ENCODE measurements at places on chromosomes 6 and 20.
A peak's percentile ranks its signal among the peaks of the same experiment; 100 is the strongest.

GRCh38 chr6:135286962-135287538 is 105.9 kb downstream of the MYB start:
- H3K36me3 ChIP-seq = no peaks in the 10 kb centered on the region
- no peak for DNase-seq
- H3K27me3 ChIP-seq = no peaks in the 10 kb centered on the region
- no peak overlapping the region for H3K4me3 ChIP-seq
- no peaks in the 10 kb centered on the region for H3K4me1 ChIP-seq

DNA sequence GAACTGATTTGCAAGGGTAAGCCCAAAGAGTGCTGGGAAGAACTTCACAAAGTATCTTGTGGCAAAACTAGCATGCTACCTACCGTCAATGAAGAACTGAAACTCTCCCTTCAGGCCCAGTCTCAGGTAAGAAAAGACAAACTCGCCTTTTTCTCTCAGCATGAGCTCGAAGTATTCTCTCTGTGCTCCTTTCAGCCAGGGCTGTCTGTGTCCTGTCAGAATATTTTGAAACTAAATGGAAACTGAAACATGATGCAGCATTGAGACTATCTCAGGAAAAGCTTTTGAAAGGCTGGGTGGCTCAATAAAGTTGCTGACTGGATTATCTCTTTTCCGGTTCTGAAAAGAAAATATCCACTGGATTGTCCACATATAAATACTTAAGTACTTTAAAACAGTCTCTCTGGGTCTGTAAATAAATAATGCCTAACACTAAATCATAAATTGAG is 696 bp downstream of the CALHM5 start:
- H3K4me3 ChIP-seq = peak overlapping the region; percentile 10
- H3K36me3 ChIP-seq = no peaks in the 10 kb centered on the region
- H3K27me3 ChIP-seq = no peaks in the 10 kb centered on the region
- peak overlapping the region; percentile 84 for H3K27ac ChIP-seq

DNA sequence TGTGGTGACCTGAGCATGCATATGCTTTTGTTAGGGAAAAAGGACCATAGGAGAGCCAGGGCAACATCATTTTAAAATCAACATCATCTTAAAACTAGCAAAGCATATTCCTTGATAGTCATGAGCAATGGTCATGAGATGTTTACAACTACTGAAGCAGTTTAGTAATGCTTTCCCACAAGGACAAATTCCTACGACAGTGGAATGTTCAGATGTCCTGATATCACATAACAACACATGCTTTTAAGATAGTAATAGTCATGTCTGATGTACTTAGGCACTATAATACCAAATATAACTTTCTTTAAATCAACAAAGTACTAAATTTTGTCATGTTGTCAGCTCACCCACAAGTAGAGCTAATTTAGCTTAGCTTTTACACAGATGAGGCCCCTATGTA is 370.3 kb downstream of the HTR1B start:
- no peaks in the 10 kb centered on the region for H3K27me3 ChIP-seq
- H3K36me3 ChIP-seq = no peaks in the 10 kb centered on the region
- H3K4me1 ChIP-seq = no peaks in the 10 kb centered on the region

DNA sequence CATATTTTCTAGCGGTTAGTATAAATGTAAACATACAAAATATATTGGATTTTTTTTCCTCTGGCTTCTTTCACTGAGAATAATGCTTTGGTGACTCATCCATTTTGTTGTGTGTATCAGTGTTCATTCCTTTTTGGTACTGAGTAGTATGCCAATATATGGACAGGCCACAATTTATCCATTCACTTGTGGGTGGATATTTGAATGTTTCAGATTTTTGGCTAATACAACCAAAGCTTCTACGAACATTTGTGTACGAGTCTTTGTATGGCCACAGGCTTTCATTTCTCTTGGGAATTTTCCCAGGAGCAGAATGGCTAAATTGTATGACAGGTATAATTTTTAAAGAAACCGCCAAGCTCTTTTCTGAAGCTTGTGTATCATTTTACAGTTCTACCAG is 677.5 kb downstream of the HDGFL1 start:
- H3K4me3 ChIP-seq = no peak overlapping the region
- H3K27ac ChIP-seq = no peak overlapping the region
- H3K4me1 ChIP-seq = no peaks in the 10 kb centered on the region
- H3K36me3 ChIP-seq = no peaks in the 10 kb centered on the region
- no peak for DNase-seq
- H3K27me3 ChIP-seq = no peaks in the 10 kb centered on the region

GRCh38 chr20:23832775-23833513 is 6.4 kb upstream of the CST2 start:
- no peak for DNase-seq
- H3K4me3 ChIP-seq = no peak overlapping the region
- H3K4me1 ChIP-seq = no peaks in the 10 kb centered on the region
- H3K27me3 ChIP-seq = no peaks in the 10 kb centered on the region
- no peak overlapping the region for H3K27ac ChIP-seq

DNA sequence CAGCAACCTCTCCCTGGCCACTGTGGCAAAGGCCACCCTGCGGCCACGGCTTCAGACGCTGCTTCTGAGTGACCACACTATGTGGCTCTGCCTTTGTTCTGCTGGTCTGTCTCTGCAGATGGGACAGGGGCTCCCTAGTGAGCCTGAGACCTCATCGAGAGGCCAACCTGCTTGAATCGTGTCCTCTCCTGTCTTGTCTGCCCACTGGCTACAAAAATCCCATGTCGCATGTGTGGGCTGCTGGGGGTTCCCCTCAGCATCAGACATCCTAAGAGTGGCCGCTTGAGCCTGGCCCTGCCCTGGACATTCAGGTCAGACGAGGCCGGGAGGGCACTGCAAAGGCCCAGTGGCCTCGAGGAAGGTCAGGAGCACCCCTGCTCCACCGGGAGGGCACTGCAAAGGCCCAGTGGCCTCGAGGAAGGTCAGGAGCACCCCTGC is 222.9 kb downstream of the DLL1 start:
- no peak overlapping the region for H3K27ac ChIP-seq
- no peaks in the 10 kb centered on the region for H3K27me3 ChIP-seq
- H3K4me1 ChIP-seq = no peaks in the 10 kb centered on the region
- H3K4me3 ChIP-seq = no peak overlapping the region
- no peaks in the 10 kb centered on the region for H3K36me3 ChIP-seq
- peak; percentile 11 for DNase-seq

DNA sequence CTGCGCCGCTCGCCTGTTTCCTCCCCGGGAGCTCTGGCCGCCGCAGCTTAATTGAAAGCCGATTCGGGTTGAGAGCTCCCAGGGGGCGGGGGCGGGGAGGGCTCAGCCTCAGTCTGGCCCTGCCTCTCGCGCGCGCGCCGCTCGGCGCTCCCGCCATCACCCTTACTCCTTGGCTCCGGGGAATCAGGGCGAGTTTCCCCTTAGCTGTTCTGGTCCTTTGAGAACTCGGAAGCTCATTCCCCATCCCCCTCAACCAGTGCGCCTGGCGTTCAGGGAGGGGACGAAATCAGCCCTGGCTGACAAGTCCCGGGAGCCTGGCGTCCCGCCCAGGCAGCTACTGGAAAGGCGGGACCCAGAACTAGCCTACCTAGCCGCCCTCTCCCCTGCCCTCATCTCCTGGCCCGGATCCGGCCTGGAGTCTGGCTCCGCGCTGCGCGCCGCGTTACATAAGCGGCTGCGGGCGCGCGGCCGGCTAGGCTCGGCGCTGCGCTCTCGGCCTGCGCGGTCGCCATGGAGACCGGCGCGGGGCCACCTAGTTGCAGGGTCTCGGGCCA is 2.8 kb downstream of the SLC12A5 start:
- H3K27me3 ChIP-seq = peaks cover 13% of the 10 kb centered on the region
- peaks cover 6% of the 10 kb centered on the region for H3K4me1 ChIP-seq
- no peaks in the 10 kb centered on the region for H3K36me3 ChIP-seq
- no peak overlapping the region for H3K4me3 ChIP-seq
- no peak for DNase-seq

GRCh38 chr20:60970601-60971000 is 281.5 kb upstream of the CDH4 start:
- H3K27ac ChIP-seq = no peak overlapping the region
- H3K4me1 ChIP-seq = no peaks in the 10 kb centered on the region
- no peak for DNase-seq
- no peaks in the 10 kb centered on the region for H3K27me3 ChIP-seq
- H3K36me3 ChIP-seq = no peaks in the 10 kb centered on the region

- DNase-seq = no peak
- H3K4me3 ChIP-seq = no peak overlapping the region
- peaks cover 3% of the 10 kb centered on the region for H3K4me1 ChIP-seq
- H3K36me3 ChIP-seq = no peaks in the 10 kb centered on the region
These were observed 39.5 kb upstream of the PCMTD2 start for GRCh38 chr20:64216036-64216435.

GRCh38 chr6:88704980-88705379 is 258.4 kb downstream of the RNGTT start:
- no peaks in the 10 kb centered on the region for H3K27me3 ChIP-seq
- DNase-seq = no peak
- H3K4me1 ChIP-seq = no peaks in the 10 kb centered on the region
- no peaks in the 10 kb centered on the region for H3K36me3 ChIP-seq
- H3K4me3 ChIP-seq = no peak overlapping the region
- H3K27ac ChIP-seq = no peak overlapping the region

Data from uterus (tissue), 4 donors.